ENCODE measurements at places on chromosomes 2 and 18.

DNA sequence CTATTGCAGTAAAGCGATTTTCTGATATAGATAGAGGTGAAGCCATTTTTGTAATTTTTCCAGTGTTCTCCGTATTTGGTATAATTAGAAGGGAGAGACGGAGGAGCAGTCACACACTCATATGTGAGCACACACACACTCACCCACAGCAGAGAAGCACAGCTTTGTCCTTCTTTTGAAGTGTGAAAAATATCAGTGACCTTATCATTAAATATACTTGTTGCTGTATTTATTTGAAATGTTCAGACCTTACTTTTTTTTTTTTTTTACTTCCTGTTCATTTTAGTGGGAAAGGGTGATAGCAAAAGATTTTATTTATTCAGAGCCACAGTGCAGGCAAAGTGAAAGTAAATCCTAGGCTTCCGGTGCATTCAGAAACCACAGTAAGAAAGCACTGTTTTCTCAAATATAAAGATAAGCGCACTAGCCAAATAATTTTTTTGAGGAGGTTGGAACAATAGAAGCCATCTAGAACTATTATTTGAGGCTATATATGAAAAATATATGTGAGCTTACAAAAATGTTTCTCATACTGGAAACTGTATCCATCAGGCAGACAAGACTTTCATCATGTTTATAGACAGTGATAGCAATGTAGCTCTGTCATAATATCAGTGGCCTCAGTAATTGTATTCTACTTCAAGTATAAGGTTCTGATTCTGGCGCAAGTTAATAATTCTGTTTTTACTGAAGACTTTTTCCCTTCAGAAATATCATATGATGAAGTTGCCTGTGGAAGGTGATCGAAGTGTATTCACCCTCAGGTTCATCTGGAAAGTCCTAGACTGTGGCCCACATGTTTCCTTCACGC lies 37.2 kb downstream of the TSHZ1 start:
- no peak for DNase-seq

- no peak for DNase-seq
Observed at GRCh38 chr2:40325116-40325515, 126.8 kb downstream of the SLC8A1 start.

GRCh38 chr2:99670768-99671734 lies 181.2 kb upstream of the REV1 start:
- DNase-seq, result no peak

- no peak for DNase-seq
Observed at GRCh38 chr2:197307236-197307932, 3.2 kb downstream of the ANKRD44 start.

- no peak for DNase-seq
Observed at GRCh38 chr2:16671760-16672159, 6.1 kb upstream of the CYRIA start.

DNA sequence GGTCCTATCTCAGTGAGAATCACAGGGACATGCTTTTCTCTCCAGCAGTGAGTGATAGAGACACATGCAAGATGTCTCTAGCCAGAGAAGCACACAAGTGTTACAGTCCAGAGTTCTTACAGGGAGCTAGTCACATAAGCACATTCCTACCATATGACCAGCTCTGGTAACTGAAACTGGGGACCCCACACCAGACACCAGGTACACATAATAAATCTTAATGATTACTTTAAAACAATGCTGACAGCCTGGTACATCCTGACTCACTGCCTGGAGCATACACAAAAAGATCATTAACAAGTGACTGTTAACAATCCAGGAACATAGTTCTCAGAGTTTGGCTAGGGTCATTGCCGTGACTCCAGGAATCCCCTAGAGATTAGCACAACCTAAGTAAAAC lies 53.6 kb downstream of the GALNT1 start:
- DNase-seq, result no peak

- no peak for DNase-seq
Observed at GRCh38 chr2:20747317-20747716, 75.6 kb downstream of the LDAH start.

DNA sequence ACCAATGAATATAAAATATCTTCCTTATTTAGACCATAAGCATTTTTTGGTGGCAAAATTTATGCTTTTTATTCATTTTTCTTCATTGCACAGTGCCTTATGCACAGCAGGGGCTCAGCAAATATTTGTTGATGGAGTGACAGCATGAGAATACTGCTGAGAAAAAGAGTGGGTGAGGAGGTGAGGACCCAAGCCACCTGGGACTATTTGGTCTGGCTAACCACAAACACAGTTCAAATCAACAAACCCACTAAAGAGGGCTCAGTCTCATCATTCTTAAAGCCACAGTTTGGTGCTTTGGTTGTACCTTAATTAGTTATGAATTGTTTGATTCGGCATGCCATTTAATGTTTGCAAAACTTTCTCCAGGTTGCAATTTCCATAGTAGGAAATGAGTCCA lies 183.5 kb upstream of the ZNF521 start:
- DNase-seq, result no peak

DNA sequence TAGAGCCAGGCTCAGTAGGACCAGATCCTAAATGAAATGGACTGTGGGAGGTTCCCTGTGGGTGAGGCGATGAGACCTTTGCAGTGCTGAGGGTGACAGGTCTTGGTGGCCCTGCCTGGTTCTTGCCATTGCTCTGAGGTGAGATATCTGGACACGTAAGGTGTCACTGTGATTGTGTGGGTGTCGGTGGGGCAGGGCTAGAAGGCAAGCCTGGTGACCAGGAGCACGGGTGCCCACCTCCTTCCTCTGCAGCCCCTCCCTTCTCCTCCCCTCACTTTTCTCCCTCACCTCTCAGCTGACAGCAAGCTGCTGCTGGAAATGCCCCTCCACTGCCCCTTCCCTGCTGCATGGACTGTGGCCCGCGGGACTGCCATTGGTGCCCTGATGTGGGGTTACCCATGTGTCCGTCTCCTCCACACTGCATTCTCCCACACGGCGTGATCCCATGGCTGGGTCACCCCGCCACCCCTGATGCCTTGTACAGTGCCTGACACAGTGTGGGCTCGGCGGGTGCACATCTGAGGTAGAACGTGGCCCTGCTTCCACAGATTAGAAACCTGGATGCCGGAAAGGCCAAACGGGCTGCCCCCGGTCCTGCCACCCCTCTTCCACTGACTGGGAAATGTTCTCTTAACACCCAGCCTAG lies 55.6 kb upstream of the FOSL2 start:
- DNase-seq, result no peak

DNA sequence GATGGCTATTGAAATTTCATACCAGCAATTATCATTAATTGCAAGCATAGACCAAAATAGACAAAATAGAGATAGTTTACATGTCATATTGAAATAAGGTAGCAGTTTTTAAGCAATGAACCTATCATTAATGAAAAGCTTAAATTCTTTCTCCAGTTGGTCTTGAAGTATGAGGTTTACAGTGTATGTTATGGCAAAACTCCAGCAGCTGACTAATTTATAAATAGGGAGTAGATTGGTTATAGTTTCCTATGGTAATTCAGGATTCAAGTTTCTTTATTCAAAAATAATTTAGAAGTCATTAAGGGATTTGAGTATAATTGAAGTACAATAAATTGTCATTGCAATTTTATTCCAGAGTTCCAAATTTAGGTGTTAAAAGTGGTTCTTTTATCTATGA lies 69.6 kb upstream of the COL5A2 start:
- no peak for DNase-seq

- no peak for DNase-seq
Observed at GRCh38 chr2:76625101-76625500, 897.1 kb downstream of the LRRTM4 start.

DNA sequence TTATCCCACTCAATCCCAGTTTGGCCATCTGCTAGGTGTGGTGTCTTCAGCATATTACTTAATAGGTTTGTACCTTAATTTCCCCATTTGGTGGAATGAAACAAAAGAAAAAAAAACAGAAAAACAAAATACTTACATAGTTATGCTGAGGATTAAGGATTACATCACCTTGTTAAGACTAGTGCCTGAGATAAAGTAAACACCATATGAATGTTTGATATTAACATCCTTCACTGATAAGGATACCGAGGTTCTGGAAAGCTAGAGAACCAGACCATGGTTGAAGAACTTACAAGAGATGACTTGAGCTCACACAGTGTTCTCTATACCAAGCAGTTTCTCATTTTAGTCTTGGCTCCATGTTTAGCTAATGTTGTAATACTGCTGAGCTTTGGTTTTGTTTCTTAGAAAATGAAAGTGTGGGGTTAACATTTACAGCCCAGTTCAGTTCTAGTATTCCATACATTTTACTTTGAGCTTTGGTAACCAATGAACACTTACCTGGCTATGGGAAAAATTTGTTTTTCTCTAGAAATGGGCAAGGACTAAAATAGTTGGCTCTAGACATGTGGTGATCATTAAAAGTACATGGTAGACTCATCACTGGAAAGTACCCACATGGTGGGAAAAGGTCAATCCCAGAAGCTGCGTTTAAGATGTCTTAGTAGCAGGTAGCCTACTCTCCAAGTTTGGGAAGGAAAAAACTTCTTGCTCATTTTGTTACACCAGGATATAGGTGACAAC lies 5.8 kb upstream of the GPD2 start:
- no peak for DNase-seq

- no peak for DNase-seq
Observed at GRCh38 chr2:236095504-236095903, 72.7 kb downstream of the GBX2 start.

GRCh38 chr18:52730972-52731619 lies 391.1 kb downstream of the DCC start:
- DNase-seq, result no peak

GRCh38 chr2:151305129-151305691 lies 15.7 kb upstream of the NMI start:
- DNase-seq, result no peak

GRCh38 chr2:630451-631320 lies 46.5 kb downstream of the TMEM18 start:
- DNase-seq, result no peak

GRCh38 chr2:22536133-22536532 lies 848.8 kb upstream of the KLHL29 start:
- no peak for DNase-seq
